ENCODE measurements at places on chromosomes 6 and 20. TPM values are rescaled to one million over a fixed set of nuclear protein-coding genes. Genes with fewer than 3 reads are reported as not detected.

PPP1R3G gene
- 1.6 TPM for total RNA-seq

ENPP1 gene
- total RNA-seq = 1.0 TPM

BPIFA1 gene
- total RNA-seq = not detected

ULBP1 gene
- 0.97 TPM for total RNA-seq

KCNQ5 gene
- 1.7 TPM for total RNA-seq

SLC4A11 gene
- 4.0 TPM for total RNA-seq

B4GALT5 gene
- total RNA-seq = 47.6 TPM

LBP gene
- total RNA-seq = 0.99 TPM

SAMD5 gene
- 0.85 TPM for total RNA-seq

SFTA2 gene
- total RNA-seq = not detected

RBPJL gene
- not detected for total RNA-seq

EPB41L1 gene
- 63.3 TPM for total RNA-seq

PGBD1 gene
- total RNA-seq = 5.3 TPM

PI16 gene
- total RNA-seq = not detected

SPTLC3 gene
- total RNA-seq = 0.03 TPM

CASS4 gene
- 0.09 TPM for total RNA-seq

PRICKLE4 gene
- total RNA-seq = 0.44 TPM

BPIFB2 gene
- not detected for total RNA-seq

CLDN20 gene
- total RNA-seq = not detected

DEFB119 gene
- not detected for total RNA-seq

HSPA1L gene
- total RNA-seq = 2.1 TPM

WFDC10B gene
- total RNA-seq = not detected

All from A549 treated with CpdA at 1 μM for 4 hours (cell line).